Stimulated activated CD8-positive, alpha-beta memory T cell treated with anti-CD3 and anti-CD28 coated beads, Interleukin-7, amount 100 ng/mL, for 1 hour (primary cell): ENCODE measurements at places on chromosomes 3 and 15.

- no peak for DNase-seq
Measured at GRCh38 chr15:28994142-28994830, 108.5 kb downstream of the APBA2 start.

DNA sequence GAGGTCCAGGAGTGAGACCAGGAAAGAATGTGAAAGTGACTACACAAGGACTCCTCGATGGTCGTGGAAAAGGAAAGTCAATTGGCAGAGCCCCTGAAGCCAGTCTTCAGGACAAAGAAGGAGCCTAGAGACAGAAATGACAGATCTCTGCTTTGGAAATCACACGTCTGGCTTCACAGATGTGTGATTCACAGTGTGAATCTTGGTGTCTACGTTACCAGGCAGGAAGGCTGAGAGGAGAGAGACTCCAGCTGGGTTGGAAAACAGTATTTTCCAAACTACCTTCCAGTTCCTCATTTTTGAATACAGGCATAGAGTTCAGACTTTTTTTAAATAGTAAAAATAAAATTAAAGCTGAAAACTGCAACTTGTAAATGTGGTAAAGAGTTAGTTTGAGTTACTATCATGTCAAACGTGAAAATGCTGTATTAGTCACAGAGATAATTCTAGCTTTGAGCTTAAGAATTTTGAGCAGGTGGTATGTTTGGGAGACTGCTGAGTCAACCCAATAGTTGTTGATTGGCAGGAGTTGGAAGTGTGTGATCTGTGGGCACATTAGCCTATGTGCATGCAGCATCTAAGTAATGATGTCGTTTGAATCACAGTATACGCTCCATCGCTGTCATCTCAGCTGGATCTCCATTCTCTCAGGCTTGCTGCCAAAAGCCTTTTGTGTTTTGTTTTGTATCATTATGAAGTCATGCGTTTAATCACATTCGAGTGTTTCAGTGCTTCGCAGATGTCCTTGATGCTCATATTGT is 6.0 kb downstream of the CCR2 start:
- no peak for DNase-seq

GRCh38 chr3:51434746-51435327 is 43.8 kb downstream of the RBM15B start:
- DNase-seq, result peak; percentile 19

DNA sequence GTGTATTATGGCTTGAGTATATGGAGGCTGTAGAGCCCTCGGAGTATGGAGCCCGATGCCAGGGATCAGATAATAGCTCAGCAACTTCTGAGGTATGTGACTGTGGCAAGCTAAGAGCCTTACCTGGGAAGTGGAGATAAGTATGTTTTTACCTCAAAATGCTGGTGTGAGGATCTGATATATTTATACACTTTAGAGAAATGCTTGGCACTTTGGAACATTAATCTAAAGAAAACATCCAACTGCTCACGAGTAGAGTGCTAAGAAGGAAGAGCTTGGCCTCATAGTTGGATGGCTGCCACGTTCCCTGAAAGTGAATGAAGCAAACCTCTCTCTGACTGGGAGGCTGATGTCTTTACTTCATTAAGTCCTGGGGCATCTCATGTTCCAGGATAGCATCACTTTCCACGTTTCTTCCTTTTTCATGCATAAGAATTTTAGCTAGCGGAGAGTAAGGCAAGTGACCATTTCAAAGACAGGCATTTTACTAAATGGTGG is 58.9 kb upstream of the GOLGA8J start:
- no peak for DNase-seq

GRCh38 chr15:31004220-31004733 is 12.8 kb upstream of the MTMR10 start:
- DNase-seq, result no peak

DNA sequence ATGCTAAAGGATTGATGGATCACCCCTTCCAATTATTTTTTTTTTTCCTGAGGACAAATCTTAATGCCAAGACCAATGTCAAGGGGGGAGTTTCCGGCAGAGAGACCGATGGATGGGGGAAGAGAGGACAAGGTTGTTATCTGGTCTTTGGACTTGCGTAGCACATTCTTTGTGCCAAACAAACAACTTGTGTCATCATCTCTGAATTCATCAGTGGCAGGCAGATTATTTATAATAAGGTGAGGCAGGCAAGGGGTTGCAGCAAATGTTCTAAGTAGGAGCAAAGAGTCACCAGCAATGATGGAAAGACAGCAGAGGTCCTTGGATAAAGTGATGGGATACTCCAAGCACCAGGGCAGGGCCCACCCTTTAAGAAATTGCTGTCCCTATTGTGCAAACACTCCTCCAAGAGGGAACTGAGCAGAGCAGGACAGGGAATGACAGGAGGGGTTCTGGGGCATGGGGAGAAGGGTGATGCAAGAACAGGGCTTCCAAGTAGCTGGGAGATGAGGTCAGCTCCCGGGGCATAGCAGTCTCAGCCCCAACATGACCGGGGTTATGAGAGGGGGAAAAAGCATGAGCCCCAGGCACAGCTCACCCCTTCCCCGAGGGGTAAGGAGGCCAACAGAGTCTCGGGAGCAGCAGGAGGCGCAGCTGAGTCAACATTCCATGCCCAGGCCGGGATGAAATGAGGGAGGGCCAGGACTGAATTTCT is 57.4 kb downstream of the ANXA2 start:
- no peak for DNase-seq

DNA sequence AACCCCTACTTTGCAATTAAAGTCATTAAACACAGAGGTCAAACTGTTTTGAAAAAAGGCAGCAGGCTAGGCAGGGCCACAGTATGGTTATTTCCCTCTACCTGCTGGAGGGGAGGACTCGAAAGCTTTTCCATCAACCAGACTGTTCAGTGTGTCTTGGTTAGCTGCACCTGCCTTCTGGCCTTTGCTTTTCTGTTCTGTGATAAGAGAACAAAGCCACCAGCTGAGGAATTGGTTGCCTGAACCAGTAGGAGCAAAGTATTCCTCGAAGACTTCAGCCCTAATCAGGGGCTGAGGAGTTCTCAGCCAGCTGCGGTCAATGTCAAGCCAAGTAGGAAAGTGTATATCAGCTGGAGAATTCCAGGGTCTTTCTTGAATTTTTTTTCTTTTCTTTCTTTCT is 132.5 kb downstream of the SOX2 start:
- no peak for DNase-seq

GRCh38 chr15:28936481-28936881 is 50.7 kb downstream of the APBA2 start:
- DNase-seq, result no peak

GRCh38 chr15:69224383-69224782 is 63.9 kb downstream of the GLCE start:
- DNase-seq, result no peak

GRCh38 chr3:4814305-4814903 is 164.8 kb upstream of the BHLHE40 start:
- no peak for DNase-seq

GRCh38 chr3:64061628-64062027 is 38.3 kb upstream of the PSMD6 start:
- DNase-seq, result no peak

- DNase-seq, result no peak
Measured at GRCh38 chr15:96117270-96117669, 213.2 kb upstream of the NR2F2 start.

DNA sequence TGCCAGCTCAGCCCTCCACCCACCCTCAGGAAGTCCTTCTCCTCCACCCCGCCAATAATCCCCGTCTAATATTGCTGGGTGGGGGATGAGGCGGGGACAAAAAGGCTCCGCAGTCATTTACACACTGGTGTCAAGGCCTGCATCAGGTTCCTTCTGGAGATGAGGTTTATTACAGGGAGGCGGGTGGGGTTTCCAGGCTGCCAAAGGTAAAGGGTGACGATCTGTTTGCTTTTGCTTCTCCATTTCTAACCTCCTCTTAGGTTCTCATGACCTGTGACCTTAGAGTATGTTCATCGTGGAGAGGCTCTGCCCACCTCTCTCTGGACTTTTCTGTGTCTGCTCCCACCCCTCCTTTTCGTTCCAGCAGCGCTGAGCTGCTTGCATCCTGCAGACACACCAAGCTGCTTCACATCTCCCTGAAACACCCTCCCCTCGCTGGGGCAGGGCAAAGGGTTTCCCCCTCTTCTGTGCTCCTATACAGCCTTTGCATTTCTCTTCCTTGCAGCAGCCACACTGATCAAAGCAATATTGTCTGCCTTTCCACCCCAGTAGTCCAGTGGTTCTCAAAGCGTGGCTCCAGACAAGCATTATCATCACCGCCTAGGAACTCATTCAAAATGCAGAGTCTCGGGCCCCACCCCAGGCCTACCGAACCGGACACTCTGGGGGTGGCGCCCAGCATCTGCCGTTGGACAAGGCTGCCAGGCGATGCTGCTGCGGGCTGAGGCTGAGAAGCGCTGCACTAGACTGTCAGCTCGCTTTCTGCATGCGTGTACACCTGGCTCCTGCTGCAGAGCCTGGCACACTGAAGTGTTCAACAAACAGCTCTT is 26.6 kb downstream of the CA12 start:
- DNase-seq, result no peak

- no peak for DNase-seq
Measured at GRCh38 chr3:9109568-9109914, 139.9 kb downstream of the SRGAP3 start.

- no peak for DNase-seq
Measured at GRCh38 chr3:124696006-124696405, 34.2 kb upstream of the UMPS start.

DNA sequence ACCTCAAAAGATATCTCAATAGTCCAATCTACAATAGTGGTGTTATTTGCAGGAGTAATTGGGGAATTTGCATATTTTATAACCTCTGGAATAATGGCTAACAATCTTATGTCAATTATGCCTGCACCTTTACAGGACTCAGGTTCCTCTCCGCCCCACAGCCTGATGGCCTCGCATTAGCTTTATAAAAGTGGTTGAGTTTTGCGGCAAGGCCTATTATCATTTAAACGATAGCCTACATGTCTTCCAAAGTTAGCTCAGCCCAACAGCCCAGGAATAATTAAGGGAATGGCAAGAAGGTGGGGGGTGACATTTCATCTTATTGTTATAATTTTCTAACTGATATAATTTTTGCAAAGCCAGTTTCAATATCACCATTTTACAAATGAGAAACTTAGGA is 97.3 kb downstream of the RTP4 start:
- no peak for DNase-seq

- no peak for DNase-seq
Measured at GRCh38 chr15:69320977-69321554, 22.4 kb downstream of the PAQR5 start.

DNA sequence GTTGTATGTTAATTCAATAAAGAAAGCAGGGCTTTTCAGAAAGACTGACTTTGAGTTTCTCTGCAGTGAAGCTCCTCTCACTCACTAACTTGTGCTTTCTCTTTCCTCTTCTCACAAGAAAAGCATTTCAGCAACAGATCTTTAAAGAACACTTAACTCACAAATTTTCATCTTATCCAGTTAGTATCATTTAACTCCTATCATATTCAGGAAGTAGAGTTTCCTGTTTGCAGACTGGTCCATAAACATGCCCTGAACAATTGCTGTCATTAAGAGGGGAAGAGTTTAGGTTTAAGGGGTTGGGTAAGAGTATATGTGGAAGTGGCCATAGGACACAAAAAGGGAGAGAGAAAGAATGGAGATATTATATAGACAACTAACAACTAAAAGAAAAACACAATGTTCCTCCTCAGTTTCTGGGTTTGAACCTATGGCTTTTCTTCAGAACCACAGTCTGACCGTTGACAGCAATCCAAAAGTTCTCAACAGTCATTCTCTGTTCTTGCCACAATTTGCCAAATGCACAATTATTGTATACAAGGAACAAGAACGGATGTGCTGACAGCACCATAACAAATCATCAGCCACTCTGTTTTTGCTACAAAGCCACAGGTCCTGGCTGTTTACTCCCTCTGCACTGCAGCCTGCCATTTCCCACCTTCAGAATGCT is 63.9 kb downstream of the CHAC1 start:
- DNase-seq, result no peak

- DNase-seq, result no peak
Measured at GRCh38 chr15:36884518-36884875, 215.9 kb downstream of the MEIS2 start.

DNA sequence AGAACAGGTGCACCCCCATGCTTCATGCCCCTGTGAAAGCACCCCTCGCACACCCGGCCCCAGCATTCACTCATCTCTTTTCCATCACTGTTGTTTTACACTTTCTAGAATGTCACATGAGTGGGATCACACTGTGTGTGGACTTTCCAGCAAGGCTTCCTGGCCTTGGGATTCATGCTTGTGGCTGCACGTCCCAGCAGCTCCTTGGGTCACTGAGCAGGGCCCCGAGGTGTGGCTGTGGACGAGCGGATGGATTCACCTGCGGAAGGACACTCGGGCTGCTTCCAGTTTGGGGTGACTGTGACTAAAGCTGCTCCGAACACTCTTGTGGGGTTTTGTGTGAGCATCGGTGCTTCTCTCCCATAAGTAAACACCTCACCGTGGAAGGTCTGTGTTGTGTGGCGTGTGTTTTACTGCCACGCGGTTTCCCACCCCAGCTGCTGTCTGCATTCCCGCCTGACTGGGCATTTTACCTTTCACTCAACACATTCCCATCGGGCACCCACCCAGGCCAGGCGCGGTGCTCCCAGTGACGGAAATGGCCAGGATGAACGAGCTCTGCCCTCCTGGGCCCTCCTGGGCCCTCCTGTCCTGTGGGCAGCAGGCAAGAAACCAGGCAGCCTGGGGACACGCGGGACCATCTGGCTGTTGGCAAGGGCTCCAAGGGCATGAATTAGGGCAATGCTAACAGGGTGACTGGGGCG is 41.4 kb downstream of the DNAJB8 start:
- DNase-seq, result no peak

DNA sequence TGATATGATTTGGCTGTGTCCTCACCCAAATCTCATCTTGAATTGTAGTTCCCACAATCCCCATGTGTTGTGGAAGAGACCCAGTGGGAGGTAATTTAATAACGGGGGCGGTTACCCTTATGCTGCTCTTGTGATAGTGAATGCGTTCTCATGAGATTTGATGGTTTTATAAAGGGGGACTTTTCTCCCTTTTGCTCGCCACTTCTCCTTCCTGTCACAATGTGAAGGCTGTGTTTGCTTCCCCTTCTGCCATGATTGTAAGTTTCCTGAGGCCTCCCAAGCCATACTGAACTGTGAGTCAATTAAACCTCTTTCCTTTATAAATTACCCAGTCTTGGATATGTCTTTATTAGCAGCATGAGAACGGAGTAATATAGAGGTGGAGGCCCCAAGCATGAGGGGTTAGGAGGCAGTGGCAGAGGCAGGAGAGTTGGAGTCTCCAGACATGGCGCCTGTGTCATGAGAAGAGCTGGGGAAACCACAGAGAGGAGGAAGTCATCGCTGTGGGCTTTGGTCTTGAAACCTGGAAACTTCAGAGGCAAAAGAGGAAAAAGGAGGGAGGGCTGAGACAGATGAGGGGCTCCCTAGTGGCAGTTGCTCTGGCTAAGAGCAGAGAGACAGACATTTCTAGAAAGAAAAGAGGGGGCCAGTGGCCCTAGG is 107.8 kb upstream of the VEPH1 start:
- DNase-seq, result no peak

DNA sequence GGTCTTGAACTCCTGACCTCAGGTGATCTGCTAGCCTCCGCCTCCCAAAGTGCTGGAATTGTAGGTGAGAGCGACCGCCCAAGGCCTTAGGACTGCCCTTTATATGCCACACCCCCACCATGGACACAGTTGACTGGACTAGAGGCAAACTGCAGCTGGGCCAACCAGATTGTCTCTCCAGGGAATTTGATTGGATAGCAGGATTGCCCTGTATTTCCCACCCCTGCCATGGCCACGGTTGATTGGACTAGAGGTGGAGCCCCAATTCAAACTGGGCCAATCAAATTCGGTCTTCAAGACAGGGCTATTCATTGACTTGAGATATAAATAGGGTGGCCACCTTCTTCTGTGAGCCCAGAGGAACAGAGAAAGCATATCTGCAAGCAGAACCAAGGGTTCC is 6.9 kb upstream of the CLPX start:
- no peak for DNase-seq

- DNase-seq, result no peak
Measured at GRCh38 chr15:43249699-43250203, 17.0 kb downstream of the TGM5 start.
